ENCODE measurements at places on chromosomes 1 and 21. TPM values are rescaled to one million over a fixed set of nuclear protein-coding genes. Genes with fewer than 3 reads are reported as not detected.
A peak's percentile ranks its signal among the peaks of the same experiment; 100 is the strongest.

GRCh38 chr1:211609120-211610024 lies 30.4 kb upstream of the SLC30A1 start:
- DNase-seq, result no peak
- no peak overlapping the region for H3K4me3 ChIP-seq
- H3K4me1 ChIP-seq, result no peaks in the 10 kb centered on the region
- no peaks in the 10 kb centered on the region for H3K27me3 ChIP-seq

DNA sequence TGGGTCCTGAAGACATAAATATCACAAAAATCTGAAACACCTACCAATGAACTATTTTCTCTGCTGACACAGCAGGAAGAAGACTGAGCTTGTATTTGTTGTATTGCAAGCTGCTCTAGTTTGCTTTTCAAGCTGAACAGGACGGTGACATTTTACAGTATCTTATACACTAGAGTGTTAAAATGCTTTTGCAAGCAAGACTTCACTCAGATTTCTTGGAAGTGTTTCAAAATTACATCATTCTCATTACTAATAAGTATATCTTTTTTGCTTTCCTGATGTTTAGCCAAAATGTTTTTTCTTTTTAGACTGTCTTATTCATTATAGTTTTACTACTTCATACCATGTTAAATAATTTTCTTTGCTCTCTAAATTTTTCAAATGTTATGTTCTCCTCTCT lies 427.1 kb upstream of the CXADR start:
- peak; percentile 6 for DNase-seq
- H3K4me1 ChIP-seq, result no peaks in the 10 kb centered on the region
- H3K36me3 ChIP-seq, result no peaks in the 10 kb centered on the region
- H3K27me3 ChIP-seq, result no peaks in the 10 kb centered on the region
- H3K27ac ChIP-seq, result no peak overlapping the region
- no peak overlapping the region for H3K4me3 ChIP-seq

- no peak overlapping the region for H3K27ac ChIP-seq
- H3K27me3 ChIP-seq, result no peaks in the 10 kb centered on the region
- no peaks in the 10 kb centered on the region for H3K4me1 ChIP-seq
Observed at GRCh38 chr1:226201029-226201593, 14.6 kb upstream of the ACBD3 start.

GRCh38 chr1:98086796-98087441 lies 166.1 kb upstream of the DPYD start:
- no peak overlapping the region for H3K27ac ChIP-seq
- no peak overlapping the region for H3K4me3 ChIP-seq
- DNase-seq, result no peak
- H3K4me1 ChIP-seq, result no peaks in the 10 kb centered on the region
- H3K27me3 ChIP-seq, result no peaks in the 10 kb centered on the region

Gene ATP1A4
- 0.19 TPM for total RNA-seq

GRCh38 chr1:215083383-215083961 lies 935 bp downstream of the KCNK2 start:
- no peaks in the 10 kb centered on the region for H3K36me3 ChIP-seq
- H3K27ac ChIP-seq, result no peak overlapping the region
- H3K27me3 ChIP-seq, result peaks cover 2% of the 10 kb centered on the region

Gene RXFP4
- total RNA-seq, result not detected

Gene EDN2
- 2.9 TPM for total RNA-seq

DNA sequence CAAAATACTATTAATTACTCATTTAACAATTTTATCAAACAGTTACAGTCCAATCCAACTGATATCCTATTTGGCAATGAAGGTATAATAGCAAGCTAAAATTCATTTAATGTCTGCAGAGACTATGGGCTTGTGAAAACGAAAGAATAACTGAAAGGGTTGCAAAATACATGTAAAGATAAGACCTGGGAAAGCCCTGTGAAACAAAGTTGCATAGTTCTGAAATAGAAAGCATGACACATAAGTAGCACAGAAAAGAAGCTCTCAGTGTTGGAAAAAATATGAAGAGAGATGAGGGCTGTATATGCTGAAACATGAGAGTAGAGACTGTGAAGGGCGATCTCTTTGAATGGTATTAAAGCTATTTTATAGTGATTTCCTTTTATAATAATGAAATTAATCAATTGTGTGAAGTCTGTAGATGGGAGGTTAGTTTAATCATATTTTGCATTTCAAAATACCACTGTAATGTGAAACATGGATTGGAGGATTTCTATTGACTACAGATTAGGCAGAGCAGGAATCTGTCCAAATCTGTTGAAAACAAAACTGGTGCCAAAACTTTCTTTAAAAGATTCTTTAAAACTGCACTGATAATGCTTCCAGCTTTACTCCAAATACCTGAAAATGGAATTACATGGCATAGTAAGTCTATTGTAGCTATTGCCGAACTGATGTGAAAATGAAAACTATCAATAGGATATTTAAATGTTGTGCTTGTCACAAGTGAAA lies 1518.9 kb upstream of the B3GALT2 start:
- H3K4me1 ChIP-seq, result no peaks in the 10 kb centered on the region
- no peak for DNase-seq
- no peak overlapping the region for H3K4me3 ChIP-seq
- no peaks in the 10 kb centered on the region for H3K27me3 ChIP-seq
- H3K27ac ChIP-seq, result no peak overlapping the region

DNA sequence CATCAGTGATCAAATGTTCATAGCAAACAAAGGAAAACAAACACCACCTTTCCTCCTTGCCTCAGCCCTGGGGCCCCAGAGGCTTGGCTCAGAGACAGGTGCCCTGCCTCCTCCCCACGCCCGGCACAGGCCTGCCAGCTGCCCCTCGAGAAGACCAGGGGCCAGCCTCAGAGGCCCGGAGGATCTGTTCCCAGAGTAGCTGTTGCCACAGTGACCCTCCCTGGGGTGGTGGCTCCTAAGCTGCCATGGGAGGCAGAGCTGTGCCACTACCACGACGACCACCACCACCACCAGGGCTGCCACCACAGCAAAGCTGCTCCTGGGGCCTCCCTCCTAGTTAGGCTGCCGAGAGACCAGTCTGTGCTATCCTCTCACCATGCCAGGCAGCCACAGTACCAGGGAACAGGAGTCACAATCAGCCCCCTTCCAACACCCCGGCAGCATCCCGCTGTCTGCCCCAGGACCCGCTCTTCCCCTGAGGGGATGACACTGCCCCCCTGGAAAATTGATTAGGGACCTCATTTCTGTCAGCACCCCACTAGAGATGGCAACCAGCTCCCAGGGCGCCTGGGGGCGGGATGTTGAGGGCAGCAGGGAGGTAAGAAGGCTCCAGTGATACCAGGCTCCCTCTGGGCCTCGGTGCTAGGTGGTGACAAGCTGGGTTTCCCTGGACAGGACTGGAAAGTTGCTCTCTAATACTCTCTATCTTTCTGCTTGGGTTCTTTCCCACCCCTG lies 30.5 kb downstream of the KCNC4 start:
- H3K4me1 ChIP-seq, result peaks cover 8% of the 10 kb centered on the region
- H3K27me3 ChIP-seq, result no peaks in the 10 kb centered on the region
- H3K36me3 ChIP-seq, result no peaks in the 10 kb centered on the region
- no peak for DNase-seq
- no peak overlapping the region for H3K27ac ChIP-seq

DNA sequence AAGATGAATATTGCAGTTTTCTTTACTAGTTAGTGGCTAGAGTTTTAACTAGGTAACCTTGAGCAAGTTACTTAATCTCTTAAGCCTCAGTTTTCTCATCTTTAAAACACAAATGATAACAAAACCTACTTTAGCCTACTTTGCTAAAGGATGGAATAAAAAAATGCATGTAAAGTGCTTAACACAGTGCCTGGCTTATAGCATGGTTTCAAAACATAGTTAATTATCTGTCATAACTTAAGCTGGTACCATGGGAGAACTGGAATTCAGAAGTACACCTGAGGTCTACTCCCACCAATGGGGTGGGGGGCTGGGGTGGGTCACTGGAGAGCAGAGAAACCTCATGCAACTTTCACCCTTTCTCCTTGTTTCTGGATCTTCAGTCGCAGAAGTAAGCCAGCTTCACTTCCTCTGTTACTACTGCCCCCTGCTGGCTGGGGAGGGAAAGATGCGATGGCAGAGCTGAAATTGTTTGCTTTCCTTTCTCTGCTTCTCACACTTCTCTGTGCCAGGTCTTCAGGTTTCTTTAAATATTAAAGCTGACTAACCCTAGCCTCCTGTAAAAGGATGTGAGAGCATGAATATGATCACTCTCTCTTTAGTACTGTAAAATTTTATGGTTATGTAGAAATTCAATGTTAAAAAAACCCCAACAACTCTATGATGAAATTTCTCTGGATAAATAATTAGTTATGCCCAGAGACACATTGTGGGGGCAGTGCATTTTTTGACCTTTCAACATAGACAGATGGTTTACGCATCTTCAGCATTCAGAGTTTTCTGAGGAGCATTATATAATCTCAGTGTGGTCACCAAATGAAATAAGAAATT lies 324.2 kb downstream of the HLX start:
- no peak overlapping the region for H3K4me3 ChIP-seq
- no peaks in the 10 kb centered on the region for H3K4me1 ChIP-seq
- no peak overlapping the region for H3K27ac ChIP-seq
- no peaks in the 10 kb centered on the region for H3K36me3 ChIP-seq
- no peaks in the 10 kb centered on the region for H3K27me3 ChIP-seq
- DNase-seq, result peak; percentile 76

GRCh38 chr1:12478612-12478985 lies 139.4 kb downstream of the DHRS3 start:
- H3K27me3 ChIP-seq, result no peaks in the 10 kb centered on the region
- peak; percentile 90 for DNase-seq
- peaks cover 23% of the 10 kb centered on the region for H3K4me1 ChIP-seq
- H3K27ac ChIP-seq, result peak overlapping the region; percentile 84
- H3K36me3 ChIP-seq, result no peaks in the 10 kb centered on the region

- no peaks in the 10 kb centered on the region for H3K36me3 ChIP-seq
- no peak for DNase-seq
- H3K4me1 ChIP-seq, result no peaks in the 10 kb centered on the region
- no peak overlapping the region for H3K4me3 ChIP-seq
- no peaks in the 10 kb centered on the region for H3K27me3 ChIP-seq
Observed at GRCh38 chr1:160373696-160374095, 6.8 kb downstream of the NHLH1 start.

Gene CHAF1B
- 2.5 TPM for total RNA-seq

- no peak for DNase-seq
- no peak overlapping the region for H3K4me3 ChIP-seq
- peaks cover 10% of the 10 kb centered on the region for H3K27me3 ChIP-seq
Observed at GRCh38 chr1:3080053-3080955, 11.3 kb downstream of the PRDM16 start.

Gene DENND2C
- 2.5 TPM for total RNA-seq

GRCh38 chr1:31811605-31812004 lies 4.2 kb downstream of the SPOCD1 start:
- H3K4me1 ChIP-seq, result no peaks in the 10 kb centered on the region
- no peaks in the 10 kb centered on the region for H3K27me3 ChIP-seq

GRCh38 chr1:189524501-189524900 lies 953.2 kb downstream of the BRINP3 start:
- no peaks in the 10 kb centered on the region for H3K36me3 ChIP-seq
- H3K27ac ChIP-seq, result no peak overlapping the region
- H3K4me1 ChIP-seq, result no peaks in the 10 kb centered on the region
- DNase-seq, result no peak

DNA sequence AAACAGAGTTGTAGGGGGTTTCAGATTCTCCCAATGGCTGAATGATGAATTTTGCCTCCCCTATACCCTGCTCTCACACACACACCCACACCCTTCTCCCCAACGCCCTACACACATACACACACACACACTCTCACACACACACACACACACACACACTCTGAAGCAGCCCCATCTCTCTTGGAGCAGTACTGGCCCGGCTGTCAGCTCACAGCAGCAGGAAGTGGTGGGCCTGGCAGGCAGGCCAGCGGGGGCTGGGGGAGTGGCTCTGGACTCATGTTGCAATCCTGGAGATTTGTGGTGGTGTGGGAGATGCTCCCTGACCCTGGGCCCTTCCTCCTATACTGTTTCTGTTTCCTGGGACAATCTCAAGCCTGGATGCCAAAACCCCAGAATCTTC lies 2.2 kb downstream of the IKBKE start:
- H3K27me3 ChIP-seq, result no peaks in the 10 kb centered on the region
- no peaks in the 10 kb centered on the region for H3K4me1 ChIP-seq
- peak; percentile 83 for DNase-seq

Gene THEM5
- not detected for total RNA-seq

- peak; percentile 54 for DNase-seq
- no peaks in the 10 kb centered on the region for H3K27me3 ChIP-seq
- H3K36me3 ChIP-seq, result no peaks in the 10 kb centered on the region
Observed at GRCh38 chr1:222798116-222798515, 16.7 kb upstream of the DISP1 start.

Gene PRDX1
- total RNA-seq, result 452 TPM

DNA sequence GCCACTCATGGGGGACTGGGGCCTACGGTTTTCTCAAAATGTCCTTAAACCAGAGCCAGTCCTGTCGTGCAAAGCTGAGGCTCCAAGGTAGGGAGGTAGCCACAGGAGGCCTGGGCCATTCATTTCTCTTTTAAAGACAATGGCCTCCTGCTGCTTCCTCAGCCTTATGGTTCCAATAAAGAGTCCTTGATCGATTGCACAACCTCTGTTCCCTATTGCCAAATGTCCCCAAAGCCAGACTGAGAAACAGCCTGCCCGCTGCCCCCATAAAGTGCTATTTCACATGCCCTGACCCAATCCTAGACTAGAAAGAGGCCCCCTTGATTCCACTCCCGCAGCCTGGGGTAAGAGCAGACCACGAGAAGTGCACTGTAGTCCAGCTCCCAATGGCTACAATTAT lies 166.7 kb downstream of the CLIC6 start:
- no peaks in the 10 kb centered on the region for H3K36me3 ChIP-seq
- H3K27me3 ChIP-seq, result no peaks in the 10 kb centered on the region
- no peak overlapping the region for H3K4me3 ChIP-seq
- no peaks in the 10 kb centered on the region for H3K4me1 ChIP-seq
- no peak overlapping the region for H3K27ac ChIP-seq

GRCh38 chr1:182080040-182080439 lies 18.5 kb upstream of the ZNF648 start:
- H3K36me3 ChIP-seq, result no peaks in the 10 kb centered on the region
- H3K27me3 ChIP-seq, result no peaks in the 10 kb centered on the region
- no peak overlapping the region for H3K4me3 ChIP-seq
- no peaks in the 10 kb centered on the region for H3K4me1 ChIP-seq

DNA sequence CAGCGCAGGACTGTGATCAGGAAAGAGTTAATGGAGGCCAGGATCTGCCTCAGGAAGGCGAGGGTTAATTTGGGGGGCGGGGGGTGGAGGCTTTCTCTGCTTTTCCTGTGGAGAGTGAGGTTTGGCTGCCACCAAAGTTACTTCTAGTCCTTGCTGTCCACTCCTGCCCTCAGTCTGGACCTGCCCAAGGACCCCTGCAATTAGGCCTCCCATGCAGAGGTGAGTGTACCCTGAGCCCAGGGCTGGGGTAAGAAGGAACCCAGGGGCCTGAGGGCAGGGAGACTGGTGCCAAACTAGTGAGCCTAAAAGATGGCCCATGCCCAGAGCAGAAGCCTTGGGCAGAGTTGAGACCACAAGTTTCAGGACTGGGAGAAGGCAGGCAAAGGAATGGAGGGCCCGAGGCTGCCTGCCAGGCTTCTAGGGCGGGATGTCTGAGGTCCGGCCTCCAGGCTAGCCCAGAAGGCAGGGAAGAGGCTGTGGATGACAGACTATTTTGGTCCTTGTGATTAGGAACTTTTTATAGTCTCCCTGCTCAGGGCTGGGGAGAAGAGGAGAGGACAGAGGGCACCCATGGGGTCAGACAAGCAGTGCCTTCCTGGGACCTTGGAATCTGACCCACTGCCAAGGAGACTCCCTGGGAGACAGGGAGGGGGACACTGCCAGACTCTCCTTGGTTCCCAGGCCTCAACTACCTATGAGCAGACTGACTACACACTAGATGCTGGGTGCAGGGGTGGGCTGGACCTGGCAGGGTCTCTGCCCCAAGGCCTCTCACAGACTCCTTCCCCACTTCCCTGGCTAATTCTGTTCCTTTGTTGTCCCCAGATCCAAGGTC lies at the start of gene FAM110D:
TSS of gene FAM110D (plus strand) at position 172 of the 835 bp plus-strand sequence. CDS start 2,213 bp downstream, outside the sequence.
- H3K27me3 ChIP-seq, result no peaks in the 10 kb centered on the region
- peak within 1 kb of the TSS; percentile 47 for H3K4me3 ChIP-seq
- peak within 1 kb of the TSS; percentile 34 for H3K27ac ChIP-seq
- H3K36me3 ChIP-seq, result no peaks in the 10 kb centered on the region
- H3K4me1 ChIP-seq, result no peaks in the 10 kb centered on the region
